Left ventricle myocardium superior (tissue), 1 donor: ENCODE measurements at places on chromosomes 5 and 9. TPM values are rescaled to one million over a fixed set of nuclear protein-coding genes. Genes with fewer than 3 reads are reported as not detected.

- no peak for DNase-seq
Observed at GRCh38 chr5:86918246-86918645, 300.5 kb downstream of the COX7C start.

DNA sequence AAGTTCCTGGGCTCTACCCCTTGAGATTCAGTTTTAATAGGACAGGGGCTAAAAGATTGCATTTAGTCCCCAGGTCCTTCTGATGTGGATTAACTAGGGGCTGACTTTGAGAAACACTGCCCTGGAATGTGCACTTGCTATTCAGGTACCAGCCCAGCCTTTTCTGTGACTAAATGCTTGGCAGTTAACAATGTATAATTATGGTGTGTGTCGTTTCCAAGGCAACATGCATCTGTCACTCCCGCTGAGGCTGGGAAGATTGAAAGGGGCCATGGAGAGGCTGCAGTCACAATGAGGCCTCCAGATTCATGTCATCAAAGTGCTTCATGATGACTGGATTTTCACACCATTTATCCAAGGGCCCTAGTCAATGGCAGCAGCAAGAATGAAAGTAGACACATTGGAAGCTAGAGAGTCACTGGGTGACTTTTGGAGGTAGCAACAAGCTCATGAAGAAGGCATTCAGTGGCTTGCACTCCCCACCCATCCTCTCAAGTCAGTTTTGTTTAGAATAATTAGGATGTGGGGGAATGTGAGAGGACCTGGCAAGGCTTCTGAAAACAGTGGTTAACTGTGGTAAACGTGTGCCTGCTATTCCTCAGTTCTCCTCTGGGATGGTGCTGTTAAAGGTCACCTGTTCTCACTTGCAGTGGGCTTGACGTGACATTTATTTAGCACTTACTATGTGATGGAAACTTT is 28.3 kb downstream of the RAI14 start:
- no peak for DNase-seq

- DNase-seq, result no peak
Observed at GRCh38 chr5:122252319-122252718, 59.7 kb upstream of the SNCAIP start.

DNA sequence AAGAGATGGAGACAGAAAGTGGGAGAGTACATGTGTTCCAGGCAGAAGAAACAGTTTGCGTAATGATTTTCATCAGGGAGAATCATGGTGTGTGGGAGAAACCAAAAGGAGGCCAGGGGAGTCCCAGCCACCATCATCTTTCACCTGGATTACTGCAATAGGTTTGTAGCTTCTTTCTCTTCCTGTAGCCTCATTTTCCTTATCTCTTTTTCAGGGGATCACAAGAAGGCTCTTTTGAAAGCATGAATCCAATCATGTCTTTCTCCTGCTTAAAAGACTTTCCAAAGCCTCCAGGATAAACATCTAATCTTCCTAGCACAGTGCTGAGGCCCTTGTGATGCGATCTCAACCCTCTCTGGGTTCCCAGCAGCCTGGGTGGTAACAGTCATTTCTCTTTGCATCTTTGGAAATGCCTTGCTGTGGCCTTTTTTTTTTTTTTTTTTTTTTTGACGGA is 10.3 kb upstream of the GPBP1 start:
- no peak for DNase-seq

- DNase-seq, result no peak
Observed at GRCh38 chr9:36566813-36567221, 5.9 kb upstream of the MELK start.

DNA sequence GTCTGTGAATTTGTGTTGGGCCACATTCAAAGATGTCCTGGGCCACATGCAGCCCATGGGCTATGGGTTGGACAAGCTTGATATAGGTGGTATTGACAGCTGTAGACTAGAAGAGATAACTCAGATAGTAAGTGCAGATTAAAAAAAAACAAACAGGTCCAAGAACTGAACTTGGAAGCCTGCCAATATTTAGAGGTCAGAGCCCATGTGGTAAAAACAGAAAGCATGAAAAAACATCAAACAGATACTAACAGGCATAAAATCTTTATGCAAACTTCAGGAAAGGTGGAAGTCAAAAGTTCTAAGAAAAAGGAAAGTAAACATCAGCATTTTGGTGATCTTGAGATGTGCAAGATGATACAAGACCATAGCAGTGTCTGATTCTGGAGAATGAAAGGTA is 155.1 kb upstream of the NR4A3 start:
- DNase-seq, result no peak

GRCh38 chr5:67160985-67161384 is 35.6 kb downstream of the CD180 start:
- DNase-seq, result no peak

GRCh38 chr5:38874948-38875456 is 29.2 kb downstream of the OSMR start:
- no peak for DNase-seq

DNA sequence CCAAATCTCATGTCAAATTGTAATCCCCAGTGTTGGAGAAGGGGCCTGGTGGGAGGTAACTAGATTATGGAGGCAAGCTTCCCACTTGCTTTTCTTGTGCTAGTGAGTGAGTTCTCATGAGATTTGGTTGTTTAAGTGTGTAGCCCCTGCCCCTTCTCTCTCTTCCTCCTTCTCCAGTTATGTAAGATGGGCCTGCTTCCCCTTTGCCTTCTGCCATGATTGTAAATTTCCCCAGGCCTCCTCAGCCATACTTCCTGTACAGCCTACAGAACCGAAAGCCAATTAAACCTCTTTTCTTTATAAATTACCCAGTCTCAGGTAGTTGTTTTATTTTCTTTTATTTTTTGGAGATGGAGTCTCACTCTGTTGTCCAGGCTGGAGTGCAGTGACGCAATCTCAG is 18.2 kb upstream of the TXNDC8 start:
- no peak for DNase-seq

GRCh38 chr5:126794157-126794828 is 17.4 kb downstream of the LMNB1 start:
- DNase-seq, result no peak

- DNase-seq, result no peak
Observed at GRCh38 chr9:15244001-15244441, 63.0 kb downstream of the TTC39B start.

DNA sequence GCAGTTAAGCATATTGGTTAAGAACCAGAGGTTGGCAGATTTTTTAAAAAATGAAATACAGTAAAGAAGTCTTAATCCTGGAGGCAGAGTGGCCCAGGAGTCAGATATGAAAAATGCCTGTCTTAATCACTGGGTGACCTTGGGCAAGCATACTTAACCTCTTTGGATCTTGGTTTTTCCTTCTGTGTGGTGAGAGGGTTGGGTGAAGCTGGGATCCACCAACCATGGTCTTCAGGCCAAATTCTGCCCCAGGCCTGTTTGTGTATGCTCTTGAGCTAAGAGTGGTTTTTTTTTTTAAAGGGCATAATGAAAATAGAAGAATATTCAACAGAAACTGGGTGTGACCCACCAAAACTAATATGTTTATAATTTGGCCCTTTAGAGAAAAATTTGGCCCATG is 20.0 kb upstream of the TEX48 start:
- DNase-seq, result no peak

DNA sequence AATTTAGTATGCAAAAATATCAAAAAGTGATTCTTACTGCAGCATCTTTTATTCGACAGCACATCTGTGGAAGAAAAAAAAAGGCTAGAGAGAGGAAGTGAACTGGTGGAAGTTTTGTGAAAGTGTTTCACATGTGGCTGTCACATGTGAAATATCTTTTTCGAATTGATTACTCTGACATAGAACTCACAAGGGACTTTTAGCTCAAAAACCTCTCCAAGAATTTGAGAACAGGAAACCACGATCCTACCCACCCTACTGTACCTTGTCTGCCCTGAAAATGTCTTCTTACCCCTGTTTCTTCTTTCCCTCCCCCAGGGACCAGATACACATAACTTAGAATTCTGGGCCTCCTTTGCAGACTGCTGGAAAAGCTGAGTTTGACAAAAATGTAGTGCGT is 106.5 kb upstream of the PRRC1 start:
- DNase-seq, result no peak

GRCh38 chr5:144882739-144883283 is 712.1 kb downstream of the KCTD16 start:
- DNase-seq, result no peak

GRCh38 chr5:67493676-67494075 is 297.1 kb upstream of the CD180 start:
- peak; percentile 44 for DNase-seq

GRCh38 chr9:124257844-124258606 is at the start of gene NEK6:
Gene NEK6, plus strand, starts transcription at chr9:124257949. Its CDS starts 44,016 bp downstream, at chr9:124301965.
- peak; percentile 70 for DNase-seq

DNA sequence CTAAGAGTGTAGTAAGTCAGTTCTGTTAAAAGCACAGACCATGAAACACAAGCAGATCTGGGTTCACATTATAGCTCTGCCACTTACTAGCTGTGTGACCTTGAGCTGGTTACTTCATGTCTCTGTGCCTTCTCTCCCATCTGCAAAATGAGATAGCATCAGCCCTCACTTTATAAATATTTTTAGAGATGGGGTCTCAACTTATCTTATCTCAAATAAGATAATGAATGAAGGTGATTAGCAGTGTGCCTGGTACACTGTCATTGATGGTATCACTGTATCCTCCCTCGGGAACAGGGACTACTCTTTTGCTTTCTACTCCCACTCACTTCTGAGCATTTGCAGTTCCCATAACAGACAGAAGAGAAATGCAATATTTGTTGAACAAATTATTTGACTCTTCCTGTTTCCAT is 52.4 kb downstream of the GALNT10 start:
- no peak for DNase-seq

GRCh38 chr5:171157276-171157675 is 151.8 kb upstream of the TLX3 start:
- DNase-seq, result no peak

- DNase-seq, result no peak
Observed at GRCh38 chr5:62653001-62653863, 74.6 kb downstream of the LRRC70 start.

- DNase-seq, result no peak
Observed at GRCh38 chr5:129653057-129653375, 94.9 kb upstream of the MINAR2 start.

DNA sequence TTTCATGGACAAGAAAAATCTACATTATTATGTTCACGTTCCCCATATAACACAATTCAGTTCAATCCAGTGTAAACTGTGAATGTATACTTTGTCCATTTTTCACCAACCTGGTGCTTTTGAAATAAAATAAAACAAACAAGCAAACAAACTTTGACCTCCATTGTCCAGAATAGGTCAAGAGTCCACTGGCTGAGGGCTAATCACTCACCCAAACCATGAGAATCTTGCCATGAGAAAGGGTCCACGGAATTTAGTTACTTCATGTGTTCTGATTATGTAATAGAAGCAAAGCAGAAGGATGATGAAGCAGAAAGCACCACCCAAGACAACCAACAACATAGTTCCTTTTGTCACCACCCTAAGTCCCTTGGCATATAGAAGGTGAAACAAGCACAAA is 28.7 kb downstream of the DIAPH1 start:
- DNase-seq, result no peak

GRCh38 chr5:134503088-134503936 is 22.2 kb upstream of the JADE2 start:
- peak; percentile 72 for DNase-seq

GRCh38 chr5:154418344-154418820 is 27.4 kb upstream of the SAP30L start:
- no peak for DNase-seq

DNA sequence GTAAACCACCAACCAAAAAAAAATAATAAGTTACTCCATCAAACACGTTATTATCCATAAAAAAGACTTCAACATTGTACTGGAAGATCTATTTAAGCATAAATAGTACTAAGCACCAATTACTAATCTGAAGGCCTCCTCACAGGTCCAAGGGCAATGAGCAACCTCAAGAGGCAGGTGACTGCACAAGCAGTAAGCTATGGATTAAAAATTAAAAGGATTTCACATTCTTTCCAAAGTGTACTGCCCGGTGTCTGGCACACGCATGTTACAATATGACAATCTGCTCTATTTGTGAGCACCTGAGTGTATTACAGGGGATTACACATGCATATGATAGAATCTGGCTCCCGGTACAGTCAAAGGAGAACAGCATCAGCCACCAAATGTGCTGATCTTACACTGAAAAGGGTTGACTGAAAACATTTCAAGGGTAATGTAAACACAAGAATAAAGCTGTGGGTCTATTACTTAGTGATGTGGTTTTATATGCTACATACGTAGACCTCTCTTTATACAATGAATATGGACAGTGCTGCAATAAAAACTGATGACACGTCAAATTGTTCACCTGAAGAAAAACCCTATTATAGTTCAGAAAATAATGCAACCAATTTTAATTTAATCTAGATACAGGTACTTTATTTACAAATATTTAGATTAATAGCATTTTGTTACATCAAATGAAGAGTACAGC is 22.8 kb downstream of the RAB14 start:
- no peak for DNase-seq

DNA sequence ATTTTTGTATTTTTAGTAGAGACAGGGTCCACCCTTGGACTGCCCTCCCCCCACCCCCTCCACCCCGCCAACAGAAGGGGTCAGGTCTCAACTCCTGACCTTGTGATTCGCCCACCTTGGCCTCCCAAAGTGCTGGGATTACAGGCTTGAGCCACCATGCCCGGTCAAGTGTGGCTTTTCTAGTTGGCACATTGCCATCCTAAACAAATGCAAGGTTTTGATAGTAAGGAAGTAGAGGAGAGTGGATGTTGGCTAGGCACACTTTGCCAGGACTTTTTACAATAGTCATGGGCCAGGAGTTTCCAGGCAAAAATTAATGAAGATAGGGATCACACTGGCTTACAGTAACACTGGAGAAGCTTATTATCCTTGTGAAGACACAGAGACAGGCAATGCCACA is 62.4 kb downstream of the GALNT12 start:
- DNase-seq, result no peak

- no peak for DNase-seq
Observed at GRCh38 chr9:98570663-98571440, 137.9 kb downstream of the GABBR2 start.

DNA sequence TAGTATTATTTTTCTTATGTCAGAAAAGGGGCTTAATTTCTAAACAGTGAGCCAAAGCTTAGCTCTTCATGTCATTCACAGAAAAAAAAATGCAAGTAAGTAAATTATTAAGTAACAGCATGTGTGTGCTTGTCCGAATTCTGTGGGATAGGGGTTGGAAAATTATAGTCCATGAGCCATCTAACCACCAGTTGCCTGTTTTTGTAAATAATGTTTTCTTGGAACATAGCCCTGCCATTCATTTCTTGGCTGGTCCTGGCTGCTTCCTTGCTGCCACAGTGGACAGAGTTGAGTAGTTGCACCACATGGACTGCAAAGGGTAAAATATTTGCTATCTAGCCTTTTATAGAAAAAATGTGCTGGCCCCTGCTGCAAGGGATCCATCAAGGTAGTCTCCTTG is 513.7 kb upstream of the WWC1 start:
- no peak for DNase-seq

INIP gene
- total RNA-seq, result 15.1 TPM

AMBP gene
- total RNA-seq, result not detected

ZNF608 gene
- 18.2 TPM for total RNA-seq

DEPDC1B gene
- total RNA-seq, result 0.15 TPM

GCNT4 gene
- total RNA-seq, result 0.17 TPM

PCDHGB6 gene
- total RNA-seq, result 4.7 TPM

ENHO gene
- 0.40 TPM for total RNA-seq

ZNF354C gene
- 5.4 TPM for total RNA-seq

DBH gene
- total RNA-seq, result not detected
